ENCODE measurements at places on chromosomes 4 and X. TPM values are rescaled to one million over a fixed set of nuclear protein-coding genes. Genes with fewer than 3 reads are reported as not detected.

PRRG3 gene
- not detected for total RNA-seq

ATP1B4 gene
- not detected for total RNA-seq

MAGEB18 gene
- total RNA-seq: not detected

ANOS1 gene
- 0.55 TPM for total RNA-seq

ODAPH gene
- total RNA-seq: not detected

SMARCA1 gene
- total RNA-seq: 29.3 TPM

SH3D19 gene
- 92.8 TPM for total RNA-seq

ABCG2 gene
- total RNA-seq: 5.0 TPM

FHIP1A gene
- 2.2 TPM for total RNA-seq

TBC1D9 gene
- 43.4 TPM for total RNA-seq

EREG gene
- total RNA-seq: not detected

FAM47E gene
- total RNA-seq: 0.11 TPM

All from endothelial cell of umbilical vein (primary cell).